ENCODE measurements at places on chromosomes 11 and 22. TPM values are rescaled to one million over a fixed set of nuclear protein-coding genes. Genes with fewer than 3 reads are reported as not detected.

DNA sequence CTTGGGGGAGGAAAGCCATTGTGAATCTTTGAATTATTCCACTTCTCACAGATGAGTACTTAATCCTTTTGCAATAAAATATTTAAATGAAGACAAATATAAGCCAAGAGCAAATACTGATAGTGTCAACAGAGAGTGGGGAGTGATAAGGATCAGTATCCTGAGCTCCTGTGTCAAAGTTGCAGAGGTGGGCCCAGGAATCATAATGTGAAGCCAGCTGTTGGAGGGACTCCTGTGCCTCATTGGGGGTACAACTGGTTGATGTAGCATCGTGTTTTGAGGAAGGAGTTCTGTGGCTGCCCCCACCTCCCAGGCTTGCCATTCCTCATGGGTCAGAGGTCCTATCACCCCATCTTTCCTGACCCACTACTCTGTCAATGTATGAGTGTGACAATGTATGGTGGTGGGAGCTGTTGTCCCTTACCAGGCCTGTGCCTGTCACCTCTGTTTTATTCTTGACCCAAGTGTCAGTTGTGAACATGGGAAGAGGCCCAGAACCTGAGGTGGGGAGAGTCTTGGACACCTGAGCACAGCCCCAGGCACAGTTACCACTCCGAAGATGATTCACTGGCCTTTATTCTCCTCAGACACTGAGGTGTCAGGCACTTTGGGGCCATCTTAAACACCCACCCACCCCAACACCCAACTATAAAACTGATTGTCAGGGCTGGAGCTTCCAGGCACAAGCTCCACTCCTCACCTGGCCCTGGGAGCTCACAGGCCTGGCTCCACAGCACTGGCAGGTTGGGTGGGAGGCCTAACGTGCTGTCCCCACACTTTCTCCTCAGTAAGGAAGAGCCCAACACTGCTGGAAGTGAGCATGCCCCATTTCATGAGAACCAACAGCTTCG, 38.4 kb downstream of the KCNQ1OT1 start:
- no peak for DNase-seq

GRCh38 chr22:45891471-45891995, 85.4 kb downstream of the WNT7B start:
- no peak for DNase-seq

The OR51B2 gene
- polyA plus RNA-seq = not detected

The PATE2 gene
- not detected for polyA plus RNA-seq
